Stomach (tissue), 19 donors: ENCODE measurements at places on chromosomes 3 and 15. TPM values are rescaled to one million over a fixed set of nuclear protein-coding genes. Genes with fewer than 3 reads are reported as not detected.

GOLGA6L7 gene
- not detected for total RNA-seq

RBP2 gene
- not detected for total RNA-seq

PXK gene
- 45.8 TPM for total RNA-seq

IGSF11 gene
- 0.58 TPM for total RNA-seq

TRANK1 gene
- 15.4 TPM for total RNA-seq

SLC9A9 gene
- total RNA-seq: 25.8 TPM

STAB1 gene
- total RNA-seq: 295 TPM

LMAN1L gene
- total RNA-seq: not detected

GOLGA6D gene
- not detected for total RNA-seq

SEMA3B gene
- 310 TPM for total RNA-seq

- no peak for DNase-seq
Observed at GRCh38 chr3:166499636-166500035, 662.4 kb upstream of the BCHE start.

DNA sequence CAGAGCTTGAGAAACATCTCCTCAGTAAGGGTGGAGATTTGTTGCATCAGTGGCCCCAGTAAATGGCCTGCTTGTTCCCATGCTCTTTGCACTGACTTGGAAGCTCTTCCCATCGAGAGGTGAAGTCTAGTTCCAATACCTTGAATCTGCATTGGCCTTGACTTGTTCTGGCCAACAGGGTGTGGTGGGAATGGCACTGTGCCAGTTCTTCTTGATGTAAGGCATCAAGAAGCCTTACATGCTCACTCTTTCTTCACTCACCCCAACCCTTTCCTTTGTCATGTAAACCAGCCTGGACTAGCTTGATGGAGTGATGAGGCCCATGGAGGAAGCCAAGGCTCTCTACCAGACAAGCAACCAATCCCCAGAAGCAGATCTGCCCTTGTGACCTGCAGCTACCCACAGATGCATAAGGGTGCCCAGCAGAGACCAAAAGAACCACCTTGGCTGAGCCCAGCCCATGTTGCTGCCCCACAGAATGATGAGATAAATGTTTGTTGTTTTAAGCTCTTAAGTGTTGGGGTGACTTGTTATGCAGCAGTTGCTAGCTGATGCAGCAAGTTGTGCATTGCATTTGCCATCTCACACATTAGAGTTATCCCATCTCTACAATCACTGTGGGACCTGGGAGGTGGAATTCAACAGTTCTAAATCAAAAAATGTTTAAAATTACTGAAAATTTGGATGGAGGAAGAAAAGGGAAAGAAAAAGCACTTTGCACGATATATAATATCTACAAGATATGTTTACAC is 11.1 kb upstream of the MGLL start:
- DNase-seq: no peak

DNA sequence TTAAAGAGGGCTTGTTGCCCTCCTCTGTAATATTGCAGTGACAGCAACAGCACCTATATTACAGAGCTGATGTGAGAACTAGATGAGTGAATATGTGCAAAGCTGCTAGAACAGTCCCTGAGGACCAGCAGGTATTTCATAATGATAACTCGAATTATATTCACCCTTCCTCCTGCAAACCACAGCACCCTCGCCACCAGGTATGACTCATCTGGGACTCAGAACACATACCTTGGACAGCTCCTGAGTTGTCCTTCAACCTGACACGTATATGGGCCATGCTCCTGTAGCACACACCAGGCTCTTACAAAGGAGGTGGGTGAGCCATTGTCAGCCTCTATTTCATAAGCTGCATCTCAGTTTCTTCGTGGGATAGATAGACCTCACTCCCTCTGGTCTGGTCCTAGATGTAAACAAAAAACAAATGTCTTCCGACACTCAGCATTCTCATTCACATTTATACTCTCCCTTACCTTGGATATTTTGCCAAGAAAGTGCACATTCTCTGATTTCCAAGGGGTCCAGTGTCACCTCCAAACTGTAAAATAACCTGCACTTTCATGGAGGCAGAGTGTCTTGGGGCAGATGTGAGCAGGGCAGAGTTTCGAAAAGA is 124.5 kb downstream of the TLE3 start:
- peak; percentile 79 for DNase-seq

GRCh38 chr3:40504636-40505430 is 1.0 kb upstream of the ZNF620 start:
- DNase-seq: no peak

DNA sequence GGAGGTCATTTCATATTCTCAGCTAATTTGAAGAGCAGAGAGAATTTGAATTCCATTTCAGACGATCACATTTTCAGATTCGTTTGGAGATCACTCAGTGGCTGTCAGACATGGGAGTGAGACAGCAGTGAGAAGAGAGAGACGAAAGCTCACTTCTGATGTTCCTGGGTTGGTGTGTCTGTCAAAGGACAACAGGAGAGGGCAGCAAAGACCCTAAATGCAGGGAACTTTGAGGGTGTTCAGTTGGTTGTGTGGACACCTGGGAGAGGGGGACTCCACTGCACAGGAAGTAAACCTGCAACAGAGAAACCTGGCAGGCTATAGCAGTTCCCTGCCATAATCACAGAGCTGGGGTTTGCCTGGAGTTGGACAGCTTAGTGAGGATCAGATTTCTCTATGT is 675.1 kb downstream of the SQOR start:
- DNase-seq: no peak

GRCh38 chr3:47976135-47976732 is 40.0 kb downstream of the MAP4 start:
- no peak for DNase-seq

GRCh38 chr15:100763835-100764750 is 115.5 kb upstream of the ALDH1A3 start:
- no peak for DNase-seq

DNA sequence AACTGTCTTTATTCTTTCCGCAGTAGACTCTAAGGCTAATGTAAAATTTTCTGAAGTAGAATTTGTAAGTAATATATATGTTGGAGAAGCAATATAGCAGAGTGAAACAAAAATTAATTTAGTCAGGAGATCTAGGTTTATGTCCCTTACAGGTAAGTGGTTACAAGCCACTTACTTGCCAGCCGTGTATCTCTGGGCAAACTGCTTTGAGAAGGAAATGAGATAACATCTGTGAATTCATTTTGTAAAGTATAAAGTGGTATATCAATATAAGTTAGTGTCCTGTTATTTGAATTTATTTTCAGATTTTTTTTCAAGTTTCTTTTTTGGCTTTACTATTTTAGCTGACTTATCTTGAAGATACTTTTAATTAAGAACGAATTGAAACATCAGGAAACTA is 5.5 kb downstream of the DAZL start:
- no peak for DNase-seq

- peak; percentile 17 for DNase-seq
Observed at GRCh38 chr3:194245975-194246561, 105.1 kb downstream of the CPN2 start.

DNA sequence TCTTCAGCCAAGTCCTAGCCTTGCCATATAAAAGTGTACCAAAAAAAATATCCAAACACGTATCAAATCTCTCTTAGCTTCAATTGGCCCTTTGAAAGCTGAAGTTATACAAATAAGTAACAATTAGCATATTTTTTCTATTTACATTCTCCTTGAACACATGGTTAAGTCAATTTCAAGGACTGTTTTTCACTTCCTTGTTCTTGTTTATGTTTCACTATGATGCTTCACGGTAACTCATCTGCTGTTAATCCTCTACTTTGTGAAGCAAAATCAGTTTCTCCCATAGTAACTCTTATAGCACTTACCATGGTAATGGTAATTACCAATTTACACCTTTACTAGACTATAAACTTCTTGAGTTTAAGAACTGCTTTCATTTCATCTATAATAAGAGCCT is 10.6 kb upstream of the SPRED1 start:
- no peak for DNase-seq

DNA sequence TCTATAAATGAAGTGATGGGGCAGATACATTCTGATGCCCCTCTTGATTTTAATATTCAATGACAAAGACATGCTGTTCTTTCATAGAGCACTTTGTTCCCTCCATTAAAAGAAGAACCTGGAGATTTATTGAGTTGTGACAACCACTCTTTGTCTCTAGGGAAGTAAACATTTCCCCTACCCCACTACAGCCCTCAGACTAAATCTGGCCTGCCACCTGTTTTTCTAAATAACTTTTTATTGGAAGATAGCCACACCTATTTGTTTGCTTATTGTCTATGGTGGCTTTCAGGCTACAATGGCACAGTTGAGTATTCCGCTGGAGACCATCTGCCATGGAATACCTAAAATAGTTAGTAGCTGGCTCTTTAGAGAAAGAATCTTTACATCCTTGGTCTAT is 41.2 kb upstream of the ZNF385D start:
- DNase-seq: no peak

DNA sequence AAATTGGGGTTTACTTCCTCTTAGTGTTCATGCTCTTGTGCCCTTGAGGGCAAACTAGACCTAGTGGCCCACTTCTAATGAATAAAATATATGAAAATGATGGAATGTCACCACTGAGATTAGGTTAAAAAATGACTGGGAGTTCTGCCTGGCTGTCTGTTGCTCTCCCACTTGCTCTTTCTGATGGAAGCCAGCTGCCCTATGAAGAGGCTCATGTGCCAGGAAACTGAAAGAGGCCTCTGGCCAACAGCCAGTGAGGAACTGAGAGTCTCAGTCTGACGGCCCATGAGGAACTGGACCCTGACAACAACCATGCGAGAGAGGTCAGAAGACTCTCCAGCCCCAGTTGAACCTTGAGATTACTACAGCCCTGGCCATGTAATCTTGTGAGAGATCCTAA is 107.1 kb upstream of the FHIT start:
- DNase-seq: peak; percentile 87

DNA sequence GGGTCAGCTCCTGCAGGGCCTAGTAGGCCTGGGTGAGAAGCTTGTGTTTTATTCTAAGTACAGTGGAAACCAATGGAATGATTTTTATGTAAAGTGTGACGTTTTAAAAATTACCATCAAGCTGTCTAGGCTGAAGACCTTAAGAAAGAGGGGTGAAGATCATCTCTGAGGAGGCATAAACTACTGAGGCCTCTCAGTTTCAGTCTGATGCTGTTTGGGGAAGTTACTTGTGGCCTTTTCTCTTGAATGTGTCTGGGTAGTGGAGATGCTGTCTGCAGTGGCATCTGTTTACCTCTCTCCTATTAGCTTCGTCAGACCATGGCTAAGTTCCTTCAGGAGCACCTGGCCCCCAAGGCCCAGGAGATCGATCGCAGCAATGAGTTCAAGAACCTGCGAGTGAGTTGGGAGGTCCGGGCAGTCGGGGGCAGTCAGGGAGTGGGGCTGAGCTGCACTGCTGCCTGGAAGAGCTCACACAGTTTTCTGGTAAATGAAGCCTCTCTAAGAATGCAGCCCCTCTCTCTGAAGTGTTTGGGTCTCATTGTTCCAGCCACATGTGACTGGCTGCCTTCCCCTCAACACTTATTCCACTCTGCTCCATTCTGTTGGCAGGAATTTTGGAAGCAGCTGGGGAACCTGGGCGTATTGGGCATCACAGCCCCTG is 1.9 kb downstream of the IVD start:
- no peak for DNase-seq

- DNase-seq: no peak
Observed at GRCh38 chr15:80590761-80591355, 104.3 kb upstream of the ABHD17C start.

DNA sequence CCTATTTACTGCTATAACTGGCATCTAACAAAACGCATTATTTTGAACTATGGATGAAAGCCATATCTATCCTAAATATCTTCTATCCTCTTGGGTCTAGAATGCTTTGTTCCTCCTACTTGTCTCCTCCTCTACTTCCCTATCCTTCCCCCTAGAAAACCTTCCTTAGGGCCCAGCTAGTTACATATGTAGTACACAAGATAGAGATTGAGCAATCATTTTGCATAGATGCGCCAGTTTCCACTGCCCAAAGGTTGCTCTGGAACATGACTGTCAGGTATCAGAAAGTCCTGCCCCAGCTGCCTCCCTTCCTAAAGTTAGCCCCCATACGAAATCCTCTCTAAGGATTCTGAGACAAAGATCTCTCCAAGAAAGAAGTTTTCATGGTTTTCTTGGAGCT is 55.1 kb downstream of the GPR160 start:
- no peak for DNase-seq

GRCh38 chr15:80674245-80674614 is 20.9 kb upstream of the ABHD17C start:
- no peak for DNase-seq

DNA sequence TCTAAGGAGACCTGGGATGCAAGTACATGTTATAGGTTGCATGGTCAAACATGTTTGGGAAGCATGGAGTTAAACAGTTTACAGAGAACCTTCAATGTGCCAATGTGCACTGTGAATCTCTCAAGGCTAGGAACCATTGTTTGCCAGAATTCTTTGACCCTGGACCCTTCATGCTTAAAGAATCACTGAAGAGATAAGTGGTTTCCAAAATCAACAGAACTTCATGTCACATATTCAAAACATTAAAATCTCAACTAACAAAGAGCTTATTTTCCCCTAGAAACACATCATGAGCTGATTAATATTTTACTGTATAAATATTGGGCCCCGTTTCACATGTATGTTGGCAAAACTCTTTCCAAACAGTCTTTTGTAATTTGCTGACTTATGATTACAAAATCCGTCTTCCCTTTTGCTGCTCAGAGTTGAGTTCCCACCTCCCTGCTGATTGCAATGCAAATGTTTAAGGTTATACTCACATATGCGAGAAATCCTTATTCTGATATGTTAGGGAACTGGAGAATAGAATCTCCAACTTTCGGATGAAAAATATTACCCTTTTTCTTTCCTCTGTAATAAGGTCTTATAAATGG is 380.2 kb downstream of the DIPK2A start:
- peak; percentile 9 for DNase-seq

DNA sequence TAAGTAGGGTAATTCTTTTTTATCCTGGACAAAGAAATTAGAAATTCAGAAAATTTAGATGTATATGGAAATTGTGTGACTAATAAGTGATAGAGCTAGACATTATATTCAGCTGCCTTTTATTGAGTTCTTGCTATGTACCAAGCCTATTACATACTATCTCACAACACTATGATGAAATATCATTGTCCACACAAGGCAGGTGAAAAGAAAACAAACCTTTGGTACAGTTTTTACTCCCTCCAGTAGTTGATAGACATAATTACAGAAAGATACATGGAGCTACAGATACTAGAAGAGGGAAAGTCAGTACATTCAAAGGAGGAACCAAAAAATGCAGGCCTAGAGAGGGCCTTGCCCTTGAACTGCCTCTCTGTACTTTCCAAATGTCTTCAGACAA is 4.8 kb downstream of the IQCH start:
- no peak for DNase-seq

GRCh38 chr3:151804267-151804666 is 9.6 kb upstream of the AADAC start:
- DNase-seq: no peak
